ENCODE measurements at places on chromosomes 13 and 19.

- no peak for DNase-seq
These were observed 36.8 kb upstream of the C1QTNF9 start for GRCh38 chr13:24272452-24273161.

- DNase-seq: no peak
These were observed 357.5 kb downstream of the NALCN start for GRCh38 chr13:101058841-101059240.

DNA sequence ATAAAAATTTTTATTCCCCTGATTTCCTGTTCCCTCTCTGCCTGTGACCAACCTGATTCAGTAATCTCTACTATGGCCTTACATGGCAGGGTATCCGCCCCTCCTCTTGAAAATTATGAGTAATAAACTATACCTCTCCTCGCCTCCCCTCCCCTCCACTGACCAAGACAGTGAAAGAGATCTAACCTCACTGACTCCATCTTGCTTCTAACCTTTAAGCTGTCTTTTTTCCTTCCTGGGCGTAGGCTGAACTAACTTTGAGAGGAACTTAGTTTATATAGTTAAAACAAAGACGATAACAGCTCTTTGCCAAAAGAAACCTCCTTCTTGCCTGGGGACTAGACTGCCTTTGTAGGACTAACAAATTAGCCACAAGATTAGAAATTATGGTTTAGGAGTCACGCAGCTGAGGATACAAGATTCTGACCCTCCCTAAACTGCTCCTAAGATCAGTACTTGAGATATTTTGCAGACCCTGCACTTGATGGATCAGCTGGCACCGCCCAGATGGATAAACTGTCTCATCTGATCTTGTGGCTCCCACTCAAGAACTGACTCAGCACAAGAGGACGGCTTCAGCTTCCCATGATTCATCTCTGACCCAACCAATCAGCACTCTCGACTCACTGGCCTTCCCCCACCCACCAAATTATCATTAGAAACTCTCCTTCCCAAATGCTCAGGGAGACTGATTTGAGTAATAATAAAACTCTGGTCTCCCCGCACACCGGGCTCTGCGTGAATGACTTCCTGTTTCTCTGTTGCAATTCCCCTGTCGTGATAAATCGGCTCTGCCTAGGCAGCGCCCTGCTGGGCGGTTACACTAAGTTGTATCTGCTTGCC, 187.1 kb downstream of the TDRD3 start:
- no peak for DNase-seq

- no peak for DNase-seq
These were observed 5.9 kb downstream of the MBOAT7 start for GRCh38 chr19:54183431-54183830.

GRCh38 chr19:10104665-10105508, 1.3 kb upstream of the PPAN start:
- DNase-seq: no peak

- no peak for DNase-seq
These were observed 135.7 kb downstream of the MIPEP start for GRCh38 chr13:23753458-23753857.

Data from 8988T (cell line).